ENCODE measurements at places on chromosomes 11 and 22.
A peak's percentile ranks its signal among the peaks of the same experiment; 100 is the strongest.

GRCh38 chr11:117713538-117713991 is 83.5 kb downstream of the DSCAML1 start:
- no peak for DNase-seq

- DNase-seq: no peak
Measured at GRCh38 chr11:68164437-68164836, 43.2 kb upstream of the CHKA start.

GRCh38 chr22:46613606-46614021 is 6.6 kb upstream of the GRAMD4 start:
- DNase-seq: no peak

DNA sequence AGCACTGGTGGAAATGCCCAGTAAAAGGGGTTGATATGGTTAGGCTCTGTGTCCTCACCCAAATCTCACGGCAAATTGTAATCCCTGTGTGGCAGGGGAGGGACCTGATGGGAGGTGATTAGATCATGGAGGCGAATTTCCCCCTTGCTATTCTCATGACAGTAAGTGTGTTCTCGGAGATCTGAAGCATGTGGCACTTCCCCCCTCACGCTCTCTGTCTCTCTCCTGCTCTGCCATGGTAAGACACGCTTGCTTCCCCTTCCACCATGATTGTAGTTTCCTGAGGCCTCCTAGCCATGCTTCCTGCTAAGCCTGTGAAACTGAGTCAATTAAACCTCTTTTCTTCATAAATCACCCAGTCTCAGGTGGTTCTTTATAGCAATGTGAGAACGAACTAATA is 37.4 kb downstream of the PACSIN2 start:
- DNase-seq: no peak

GRCh38 chr11:107526197-107526596 is 39.3 kb downstream of the ALKBH8 start:
- DNase-seq: no peak

GRCh38 chr11:128776424-128777284 is 82.8 kb downstream of the FLI1 start:
- no peak for DNase-seq

GRCh38 chr11:114308689-114309089 is 12.5 kb downstream of the NNMT start:
- no peak for DNase-seq

GRCh38 chr11:102408339-102408738 is 44.2 kb downstream of the TMEM123 start:
- no peak for DNase-seq

DNA sequence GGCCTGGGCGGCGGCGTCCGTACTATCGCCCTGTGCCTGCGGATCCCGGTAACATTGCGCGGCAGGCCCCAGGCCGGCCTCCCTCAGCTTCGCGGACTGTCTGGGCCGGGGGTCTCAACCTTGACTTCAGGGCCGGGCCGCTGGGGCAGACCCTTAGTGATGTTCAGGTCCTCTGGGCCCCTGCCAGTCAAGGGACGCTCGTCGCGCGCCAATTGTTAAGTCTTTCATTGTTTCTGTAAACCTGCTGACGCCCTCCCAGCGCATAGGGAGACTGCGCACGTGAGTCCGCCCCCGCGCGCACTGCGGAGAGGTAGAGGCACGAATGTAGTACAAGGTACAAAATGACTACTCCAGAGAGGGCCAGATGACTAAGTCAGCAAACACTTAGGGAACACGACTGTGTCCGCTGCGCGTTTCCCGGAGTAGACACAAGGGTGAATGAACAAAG is 451 bp upstream of the HDHD5 start:
- no peak for DNase-seq

DNA sequence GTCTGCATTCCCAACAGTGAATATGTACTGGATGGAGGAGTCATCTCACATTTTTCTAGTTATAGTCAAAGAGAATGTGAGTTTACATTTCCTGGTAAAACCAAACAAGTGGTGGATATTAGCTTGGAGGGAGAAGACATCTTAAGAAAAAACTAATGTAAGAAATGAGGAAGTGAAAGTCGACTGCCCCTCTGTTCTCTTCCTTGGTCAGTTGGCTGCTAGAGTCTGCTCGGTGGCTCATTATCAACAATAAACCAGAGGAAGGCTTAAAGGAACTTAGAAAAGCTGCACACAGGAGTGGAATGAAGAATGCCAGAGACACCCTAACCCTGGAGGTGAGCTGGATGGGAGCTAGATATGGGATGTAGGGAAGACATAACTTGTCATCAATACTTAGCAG is 5.8 kb downstream of the SLC22A9 start:
- DNase-seq: no peak

- no peak for DNase-seq
Measured at GRCh38 chr11:44281151-44281550, 28.8 kb downstream of the ALX4 start.

- DNase-seq: peak; percentile 10
Measured at GRCh38 chr22:29149841-29150555, 55.7 kb upstream of the EMID1 start.
